Activated T-cell treated with anti-CD3 and anti-CD28 coated beads, Interleukin-2, amount 50 U/mL, for 1 hour (primary cell): ENCODE measurements at places on chromosomes 4 and X.

DNA sequence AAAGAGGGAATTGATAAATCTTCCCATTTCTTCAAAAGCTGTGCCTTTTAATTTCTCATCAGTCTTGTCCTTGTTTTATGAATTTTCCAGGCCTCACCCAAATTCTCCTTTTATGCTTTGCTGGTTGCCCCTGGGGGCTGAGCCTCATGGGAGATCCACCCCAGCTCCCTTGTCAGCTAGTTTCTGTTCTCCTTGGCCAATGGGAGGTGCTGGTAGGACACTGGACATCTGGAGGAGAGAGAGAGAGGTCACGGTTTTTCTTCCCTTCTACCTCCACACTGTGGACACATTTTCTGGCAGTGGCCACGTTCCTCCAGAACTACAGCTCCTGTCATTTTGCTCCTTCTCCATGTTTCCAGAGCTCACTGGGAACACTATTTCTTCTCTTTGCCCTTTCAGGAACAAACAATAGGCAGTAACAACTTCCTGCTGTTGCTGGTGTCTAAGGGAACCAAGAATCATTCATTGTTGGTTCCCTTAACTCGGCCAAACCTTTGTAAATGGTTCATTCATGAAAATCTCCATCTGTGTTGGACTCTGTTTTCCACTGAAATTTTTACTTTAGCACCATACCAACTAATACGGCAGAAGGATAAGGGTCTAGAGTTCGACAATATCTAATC is 334.5 kb downstream of the GPAT3 start:
- DNase-seq, result no peak

DNA sequence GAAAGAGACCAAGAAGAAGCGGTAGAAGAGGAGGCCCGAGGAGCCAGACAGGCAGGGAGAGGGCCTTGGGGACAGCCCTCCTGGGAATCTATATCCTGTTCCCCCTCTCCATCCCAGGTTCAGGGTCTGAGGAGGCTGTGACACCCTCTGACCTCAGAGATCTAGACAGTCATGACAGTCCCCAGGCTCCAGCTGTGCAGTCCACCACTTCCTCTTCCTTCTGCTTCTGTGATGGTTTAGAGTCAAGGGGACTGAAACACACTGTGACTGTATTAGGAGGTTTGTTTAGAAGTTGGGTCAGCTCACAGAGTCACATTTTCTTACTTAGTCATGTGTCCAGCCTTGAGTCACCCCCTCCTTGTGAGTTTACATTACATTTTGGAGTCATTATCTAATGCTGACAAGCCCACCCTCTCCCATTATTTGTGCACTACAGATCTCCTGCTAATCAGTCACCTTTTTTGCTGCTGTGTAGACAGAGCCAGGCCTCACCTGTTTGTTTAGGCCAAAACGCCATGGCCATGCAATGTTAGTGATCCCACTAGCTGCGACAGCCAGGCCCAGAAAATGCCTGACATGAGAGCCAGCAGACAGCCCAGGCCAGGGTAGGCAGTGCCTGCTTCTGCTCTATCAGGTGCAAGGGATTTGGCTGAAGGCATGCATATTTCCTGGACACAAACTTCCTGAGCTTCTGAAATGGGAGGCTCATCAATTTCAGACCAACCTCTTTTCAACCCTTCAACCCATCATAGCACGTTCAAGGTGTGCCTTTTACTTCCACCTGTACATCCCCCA is 26.0 kb downstream of the MANBA start:
- DNase-seq, result no peak

DNA sequence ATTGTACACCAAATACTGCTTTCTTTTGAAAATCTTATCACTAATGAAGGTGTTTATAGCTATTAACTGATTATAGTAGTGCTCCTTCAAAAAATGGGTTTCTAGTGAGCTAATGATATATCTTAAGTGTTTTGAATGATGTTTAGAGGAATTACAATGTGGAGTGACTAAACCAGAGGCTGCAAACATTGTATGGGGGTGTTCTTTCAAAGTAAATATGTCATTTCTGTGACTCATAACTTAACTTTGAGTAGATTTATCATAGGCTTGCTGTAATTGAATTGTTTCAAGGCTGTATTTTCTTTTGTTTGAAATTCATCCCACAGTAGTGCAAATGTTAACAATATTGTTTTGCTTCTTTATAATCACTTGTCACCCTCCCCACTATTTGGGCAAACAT is 141.6 kb downstream of the IL1RAPL2 start:
- DNase-seq, result no peak

DNA sequence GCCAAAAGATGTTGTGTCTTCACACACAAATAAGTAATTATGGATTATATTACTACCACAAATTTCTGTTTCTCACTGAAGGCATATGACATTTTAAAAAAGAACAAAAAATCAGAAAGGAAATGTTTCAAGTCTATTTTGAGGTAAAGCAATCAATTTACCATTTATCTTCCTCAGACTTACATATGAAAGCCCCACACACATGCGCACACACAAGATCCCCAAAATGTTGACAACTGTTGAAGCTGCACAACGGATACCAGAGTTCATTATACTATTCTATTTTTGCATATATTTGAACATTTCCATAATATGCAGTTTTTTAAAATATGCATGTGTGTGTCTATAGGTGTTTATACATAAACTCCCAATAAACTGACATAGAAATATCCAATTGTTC is 2.7 kb downstream of the LRBA start:
- no peak for DNase-seq

DNA sequence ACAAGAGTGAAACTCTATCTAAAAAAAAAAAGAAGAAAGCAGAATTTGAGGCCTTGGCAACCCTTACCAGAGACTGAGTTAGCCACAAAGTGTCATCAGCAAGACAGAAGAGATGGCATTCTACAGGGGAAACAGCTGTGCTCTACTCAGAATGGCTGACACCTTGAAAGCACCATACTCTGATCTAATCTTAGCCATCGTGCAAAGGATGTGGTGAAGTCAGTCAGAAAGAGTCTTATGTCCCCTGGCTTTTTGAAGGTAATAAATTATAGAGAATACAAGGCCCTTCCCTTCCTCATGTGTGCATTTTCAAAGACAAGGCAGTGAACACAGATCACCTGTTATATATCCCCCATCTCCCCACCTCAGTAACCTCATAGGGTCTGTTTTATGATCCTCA is 13.2 kb downstream of the CLNK start:
- no peak for DNase-seq

- no peak for DNase-seq
Measured at GRCh38 chrX:21438792-21439191, 64.6 kb downstream of the CNKSR2 start.

DNA sequence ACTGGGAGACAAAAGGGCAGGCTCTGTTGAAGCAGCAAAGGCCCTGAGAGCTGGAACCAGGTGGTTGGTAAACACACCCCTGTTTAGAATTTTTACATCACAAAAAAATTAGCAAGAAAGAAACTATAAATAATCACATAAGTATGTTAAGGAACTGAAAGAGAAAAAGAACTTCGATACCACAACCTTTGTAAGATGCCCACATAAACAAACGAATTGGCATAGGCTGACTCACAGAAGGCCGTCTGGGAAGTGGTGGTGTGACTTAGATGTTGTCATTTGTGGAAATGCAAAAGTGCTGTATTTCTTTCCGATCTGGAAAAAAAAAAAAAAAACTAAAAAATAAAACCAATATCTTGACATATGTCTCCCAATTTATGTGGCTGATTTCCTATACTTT is 235.1 kb downstream of the USP46 start:
- no peak for DNase-seq
